ENCODE measurements at places on chromosomes 6 and 20.

GRCh38 chr6:3561725-3562124 is 104.9 kb upstream of the SLC22A23 start:
- no peak for DNase-seq

DNA sequence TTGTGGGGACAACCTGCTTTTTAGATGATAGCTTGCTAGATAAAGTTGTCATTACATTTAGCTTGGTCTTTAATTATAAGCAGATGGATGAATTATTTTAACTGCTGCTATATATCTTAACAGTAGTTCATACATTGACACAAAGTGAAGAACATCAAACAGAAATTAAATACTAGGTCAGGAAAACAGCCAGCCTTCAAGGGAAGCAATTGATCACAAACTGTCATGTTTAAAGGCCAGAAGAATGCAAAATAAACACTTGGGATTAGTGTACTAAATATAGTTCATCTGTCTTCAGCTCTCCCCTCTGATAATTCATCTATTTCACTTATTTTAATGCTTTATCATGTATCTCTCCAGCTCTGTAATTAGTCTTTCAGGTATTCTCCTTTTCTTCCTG is 225.1 kb upstream of the FERMT1 start:
- DNase-seq: no peak

DNA sequence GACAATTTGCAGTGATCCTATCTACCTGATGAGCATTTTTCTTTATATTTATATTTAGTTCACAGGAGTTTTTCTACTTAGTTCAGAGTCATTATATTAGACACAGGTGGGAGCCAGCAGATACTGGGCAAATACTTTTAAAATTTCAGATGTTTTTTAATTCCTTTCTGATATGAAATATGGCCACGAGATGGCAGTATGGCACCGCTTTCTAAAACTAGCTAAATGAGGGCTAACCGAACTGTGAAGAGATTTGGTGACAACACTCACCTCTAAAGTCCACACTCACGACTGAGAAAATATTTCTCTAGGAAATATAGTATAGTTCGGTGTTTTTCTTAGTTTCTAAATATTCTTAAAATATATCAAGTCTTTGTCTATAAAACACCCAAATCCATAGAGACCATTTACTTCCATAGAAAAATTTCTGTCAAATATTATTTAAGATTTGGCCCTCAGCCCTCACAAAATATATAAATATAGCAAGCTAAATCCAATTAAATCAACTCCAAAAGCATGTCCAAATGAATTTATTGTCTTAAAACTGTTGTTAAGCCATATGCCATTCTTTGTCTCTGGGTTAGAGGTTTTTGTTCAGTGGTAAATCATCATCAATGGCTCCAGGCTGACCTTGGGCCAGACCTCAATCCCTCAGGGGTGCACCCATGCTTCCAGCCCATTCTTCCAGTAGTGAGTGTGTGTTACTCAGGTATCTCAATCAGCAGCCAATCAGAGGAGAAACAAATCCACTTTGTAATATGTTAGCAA is 63.6 kb downstream of the HUS1B start:
- peak; percentile 35 for DNase-seq

DNA sequence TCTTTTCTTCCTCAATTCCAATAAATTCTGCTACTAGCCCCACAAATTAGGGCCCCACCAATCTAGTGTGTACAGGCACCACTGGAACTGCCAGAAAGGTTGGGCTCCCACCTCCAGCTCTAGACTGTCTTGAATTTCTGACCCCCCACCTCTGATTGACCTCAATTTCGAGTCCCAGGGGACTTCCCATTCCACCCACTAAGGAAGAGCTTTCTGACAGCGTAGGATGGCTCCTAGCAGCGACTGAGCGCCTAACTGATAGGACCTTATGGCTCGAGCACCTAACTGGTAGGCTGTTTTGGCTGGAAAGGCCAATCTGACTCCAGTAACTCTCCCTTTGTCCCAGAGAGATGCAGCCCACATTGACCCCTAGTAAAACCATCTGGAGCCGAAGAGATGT is 171.6 kb upstream of the ZNF184 start:
- no peak for DNase-seq

- no peak for DNase-seq
These were observed 303.6 kb downstream of the HTR1B start for GRCh38 chr6:77159730-77160129.

DNA sequence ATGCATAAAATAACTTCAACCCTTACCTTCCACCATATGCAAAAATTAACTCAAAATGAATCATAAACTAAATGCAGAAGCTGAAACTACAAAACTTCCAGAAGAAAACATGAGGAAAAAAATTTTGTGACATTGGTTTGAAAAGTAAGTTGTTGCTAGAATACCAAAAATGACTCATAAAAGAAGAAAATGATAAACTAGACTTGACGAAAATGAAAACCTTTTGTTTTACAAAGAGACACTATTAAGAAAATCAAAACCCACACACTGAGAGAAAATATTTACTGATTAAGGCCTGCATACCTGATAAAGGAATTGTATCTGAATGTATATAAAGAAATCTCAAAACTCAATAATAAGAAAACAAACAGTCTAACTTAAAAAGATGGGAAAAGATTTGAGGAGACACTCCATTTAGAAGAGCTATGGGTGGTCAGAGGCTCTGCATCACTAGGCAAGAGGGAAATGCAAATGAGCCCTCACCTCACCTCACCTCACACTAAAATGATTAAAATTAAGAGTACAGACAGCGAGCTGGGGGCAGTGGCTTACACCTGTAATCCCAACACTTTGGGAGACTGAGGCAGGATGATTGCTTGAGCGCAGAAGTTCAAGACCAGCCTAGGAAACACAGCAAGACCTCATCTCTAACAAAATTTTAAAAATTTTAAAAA is 97.6 kb upstream of the CST7 start:
- no peak for DNase-seq

DNA sequence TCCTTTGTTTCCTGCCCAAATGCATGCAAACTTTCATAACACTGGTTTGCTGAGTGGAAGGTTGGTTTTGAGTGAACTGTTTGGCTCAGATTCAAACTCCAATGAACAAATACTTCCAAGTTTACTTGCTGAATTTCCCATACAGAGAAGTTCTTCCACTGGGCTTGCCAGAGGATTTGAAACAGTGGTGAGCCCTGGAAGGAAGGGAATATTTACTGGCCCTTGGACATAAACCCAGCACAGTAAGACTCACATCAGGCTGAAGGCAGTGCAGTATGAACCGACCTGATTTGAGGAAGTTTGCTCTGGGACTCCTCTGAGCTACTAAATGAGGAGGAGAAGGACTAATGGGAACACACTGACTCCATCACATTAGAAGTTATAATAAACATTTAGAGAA is 3.8 kb downstream of the TRAF3IP2 start:
- DNase-seq: no peak

GRCh38 chr20:35741892-35742740 is at the start of gene RBM39:
Gene RBM39, minus strand, starts transcription at chr20:35742260. Its CDS starts 1,386 bp downstream, at chr20:35740874.
- peak; percentile 99 for DNase-seq

DNA sequence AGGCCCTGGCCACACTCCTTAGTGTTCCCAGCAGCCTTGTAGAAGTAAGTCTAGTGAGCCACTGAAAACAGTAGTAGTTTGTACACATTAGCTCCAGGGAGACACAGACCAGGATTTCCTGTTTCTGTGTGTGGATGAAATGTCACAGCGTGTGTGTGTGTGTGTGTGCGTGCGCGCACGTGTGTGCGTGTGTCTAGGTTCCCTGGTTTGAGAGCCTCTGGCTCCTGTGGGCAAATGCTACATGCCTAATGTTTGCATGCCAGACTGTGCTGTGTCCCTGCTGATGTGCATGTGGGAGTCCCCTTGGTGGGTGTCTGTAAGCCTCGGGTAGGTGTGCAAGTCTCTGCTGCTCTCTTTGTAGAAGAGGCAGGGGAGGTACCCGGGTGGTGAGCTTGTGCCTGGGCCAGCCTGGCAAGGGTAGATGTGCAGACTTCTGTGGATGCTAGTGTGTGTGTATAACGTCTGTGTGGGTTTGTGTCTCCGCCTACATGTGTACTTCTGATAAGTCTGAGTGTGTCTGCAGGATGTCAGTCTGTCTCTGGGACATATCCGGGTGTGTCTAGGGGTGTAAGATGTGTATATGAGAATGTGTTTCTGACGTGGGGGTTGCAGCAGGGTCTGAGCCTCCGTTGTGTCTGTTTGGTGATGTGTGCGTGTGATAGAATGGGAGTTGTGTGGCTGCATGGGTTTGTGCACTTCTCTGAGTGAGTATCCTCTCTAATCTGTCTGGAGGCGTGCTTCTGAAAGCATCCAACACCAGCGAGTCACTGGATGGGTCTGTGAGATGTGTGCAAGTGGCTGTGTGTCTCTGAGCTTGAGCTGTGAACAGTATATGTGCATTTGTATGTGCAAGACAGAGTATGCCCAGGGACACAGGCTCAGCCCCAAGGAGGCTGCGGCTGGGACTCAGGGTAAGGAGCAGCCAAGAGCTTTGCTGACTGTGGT is 19.0 kb upstream of the TLDC2 start:
- DNase-seq: no peak

DNA sequence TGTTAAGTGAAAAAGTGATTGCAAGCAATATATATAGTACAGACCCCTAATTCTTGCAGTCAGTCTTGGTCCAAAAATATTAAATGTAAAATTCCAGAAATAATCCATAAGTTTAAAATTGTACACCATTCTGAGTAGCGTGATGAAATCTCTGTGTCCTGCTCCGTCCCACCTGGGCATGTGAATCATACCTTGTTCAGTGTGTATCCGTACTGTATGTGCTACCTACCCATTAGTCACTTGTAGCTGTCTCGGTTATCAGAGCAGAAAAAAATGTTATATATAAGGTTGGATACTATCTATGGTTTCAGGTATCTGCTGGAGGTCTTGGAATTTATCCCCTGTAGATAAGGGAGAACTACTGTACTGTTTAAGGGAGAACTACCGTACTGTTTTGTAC is 16.3 kb downstream of the IRAK1BP1 start:
- no peak for DNase-seq

DNA sequence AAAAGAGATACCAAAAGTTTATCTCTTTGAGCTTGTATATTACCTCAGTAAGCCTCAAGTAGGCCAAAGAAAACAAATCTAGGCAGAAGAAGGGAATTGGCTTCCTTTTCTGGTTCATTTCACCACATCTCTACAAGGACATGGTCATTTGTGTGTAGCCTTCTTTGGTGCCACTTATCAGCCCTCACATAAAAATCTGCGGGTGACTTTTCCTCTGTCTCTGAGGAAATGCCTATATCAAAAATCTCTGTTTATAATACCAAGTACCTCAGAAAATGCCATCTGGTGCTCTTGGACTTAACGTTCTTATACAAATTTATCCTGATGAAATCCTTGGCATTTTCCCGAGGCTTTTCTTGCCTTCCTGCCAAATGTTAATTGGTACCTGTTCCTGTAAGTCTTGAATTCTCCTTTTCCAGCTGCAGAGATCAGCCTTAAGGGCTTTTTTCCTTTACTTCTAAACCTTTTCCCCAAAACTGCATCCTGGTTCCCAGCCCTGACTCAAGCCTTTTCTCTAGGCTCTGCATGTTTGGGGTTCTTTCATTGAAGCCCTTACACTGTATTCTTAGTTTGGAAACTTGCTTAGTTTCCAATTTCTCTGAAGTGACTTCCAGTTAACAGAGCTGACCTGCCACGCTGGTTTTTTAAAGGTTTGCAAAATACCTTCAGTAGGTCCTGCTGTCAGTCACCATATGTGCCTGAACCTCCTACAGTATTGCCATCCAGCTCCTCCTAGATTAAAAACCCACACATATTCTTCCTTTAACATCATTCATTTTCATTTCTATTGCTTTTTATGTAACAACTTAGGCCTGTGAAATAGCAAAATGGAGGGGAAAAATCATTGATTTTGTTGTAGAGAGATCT is 191.2 kb upstream of the PREP start:
- no peak for DNase-seq

DNA sequence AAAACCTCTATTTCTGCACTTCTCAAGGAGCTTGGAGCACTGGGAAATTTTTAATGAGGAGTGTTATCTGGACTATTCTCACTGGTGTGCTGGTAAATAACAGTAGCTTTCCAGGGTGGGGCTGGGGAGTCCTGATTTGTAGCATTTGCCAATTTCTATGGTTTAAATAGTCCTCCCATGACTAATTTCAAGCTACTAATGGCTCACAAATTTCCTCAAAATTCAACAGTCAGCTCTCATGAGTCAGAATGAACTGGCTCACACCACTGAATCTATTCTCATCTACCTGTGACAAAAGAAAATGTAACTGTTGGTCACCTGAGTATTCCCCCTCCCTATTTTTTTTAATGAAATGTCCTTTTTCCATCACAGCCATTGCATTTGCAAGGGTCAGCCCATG is 449.6 kb downstream of the KIF16B start:
- no peak for DNase-seq

DNA sequence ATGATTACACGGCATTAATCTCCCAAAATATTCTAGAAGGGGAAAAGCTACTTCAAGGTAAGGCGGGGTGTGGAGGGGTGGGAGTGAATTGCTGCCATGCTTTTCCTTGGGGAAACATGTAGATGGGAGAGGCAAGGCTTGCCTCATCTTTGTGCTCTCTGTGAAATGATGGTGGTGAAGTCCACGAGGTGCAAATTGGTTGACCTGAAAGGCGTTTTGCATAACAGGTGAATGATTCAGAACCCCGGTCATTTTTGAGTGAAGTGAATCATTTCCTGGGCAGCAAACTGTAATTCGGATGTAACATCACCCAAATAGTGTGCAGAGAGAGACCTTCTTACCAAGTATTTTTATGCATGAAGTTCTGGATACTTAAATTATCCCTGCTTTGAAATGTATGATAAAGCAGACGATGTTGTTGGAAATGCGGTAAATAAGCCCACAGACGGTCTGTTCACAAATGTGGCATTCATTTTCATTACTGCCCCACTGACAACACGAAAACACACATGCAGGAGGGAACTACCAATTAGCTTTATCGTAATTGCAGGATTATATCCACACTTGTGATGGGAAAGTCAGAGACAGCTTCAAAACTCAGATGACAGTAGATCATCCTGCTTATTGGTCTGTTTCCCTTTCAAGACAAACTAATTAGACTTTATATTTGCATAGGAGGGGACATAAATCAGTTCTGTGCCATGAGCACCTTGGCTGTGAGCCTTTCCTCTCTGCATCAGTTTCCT is 3.0 kb downstream of the CDH4 start:
- no peak for DNase-seq

DNA sequence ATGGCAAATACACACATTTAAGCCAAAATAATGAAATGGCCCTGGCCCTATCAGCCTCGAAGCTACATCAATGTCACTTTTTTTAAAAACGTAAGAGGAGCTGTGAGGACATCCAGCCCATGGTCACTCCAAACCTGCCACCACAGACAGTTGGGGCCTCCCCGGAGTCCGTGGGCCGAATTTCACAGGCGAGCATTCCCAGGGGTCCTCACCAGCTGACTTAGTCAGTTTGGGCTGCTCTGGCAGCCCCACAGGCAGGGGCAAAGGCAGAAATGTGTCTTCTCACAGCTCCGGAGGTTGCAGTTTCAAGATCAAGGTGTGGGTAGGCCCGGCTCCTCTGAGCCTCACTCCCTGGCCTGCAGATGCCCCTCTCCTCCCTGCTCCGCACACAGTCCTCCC is 25.8 kb upstream of the CD93 start:
- no peak for DNase-seq
